ENCODE measurements at places on chromosomes 16 and 17. TPM values are rescaled to one million over a fixed set of nuclear protein-coding genes. Genes with fewer than 3 reads are reported as not detected.

DNA sequence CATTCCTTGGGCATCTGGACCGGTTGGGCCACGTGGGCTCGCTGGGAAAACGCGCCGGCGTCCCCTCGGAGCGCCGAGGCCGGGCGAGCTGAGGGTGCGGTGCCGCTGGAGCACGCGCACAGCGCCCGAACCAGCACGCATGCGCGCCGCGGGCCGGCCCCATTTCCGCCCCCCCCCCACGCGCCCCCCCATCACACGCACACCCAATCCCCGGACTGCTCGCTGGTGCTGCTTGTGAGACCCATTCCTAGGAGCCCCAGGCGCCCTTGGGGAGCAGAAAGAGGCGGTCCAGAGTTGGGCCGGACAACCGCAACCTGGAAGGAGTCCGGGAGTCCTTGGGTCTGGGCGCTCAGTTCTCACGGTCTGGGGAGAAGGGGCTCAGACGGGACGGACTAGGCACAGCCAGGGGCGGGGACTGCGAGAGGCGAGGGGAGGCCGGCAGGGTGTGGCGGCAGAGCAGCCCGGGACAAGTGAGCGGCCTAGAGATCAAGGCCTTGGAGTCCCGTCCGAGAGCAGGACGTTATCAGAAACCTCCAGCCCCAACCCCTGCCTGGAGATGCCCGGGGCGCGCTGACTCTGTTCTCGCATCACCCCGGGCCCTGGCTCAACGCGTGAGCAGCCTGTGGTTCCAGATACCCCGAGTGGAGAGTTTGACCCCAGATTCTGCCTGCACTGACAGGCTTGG is 6.0 kb upstream of the CBX8 start:
- no peak for DNase-seq

GRCh38 chr17:28711723-28712031 is at the start of gene PROCA1:
TSS of gene PROCA1 (minus strand) at chr17:28711888. CDS start at chr17:28711660, 228 bp downstream.
- no peak for DNase-seq

DNA sequence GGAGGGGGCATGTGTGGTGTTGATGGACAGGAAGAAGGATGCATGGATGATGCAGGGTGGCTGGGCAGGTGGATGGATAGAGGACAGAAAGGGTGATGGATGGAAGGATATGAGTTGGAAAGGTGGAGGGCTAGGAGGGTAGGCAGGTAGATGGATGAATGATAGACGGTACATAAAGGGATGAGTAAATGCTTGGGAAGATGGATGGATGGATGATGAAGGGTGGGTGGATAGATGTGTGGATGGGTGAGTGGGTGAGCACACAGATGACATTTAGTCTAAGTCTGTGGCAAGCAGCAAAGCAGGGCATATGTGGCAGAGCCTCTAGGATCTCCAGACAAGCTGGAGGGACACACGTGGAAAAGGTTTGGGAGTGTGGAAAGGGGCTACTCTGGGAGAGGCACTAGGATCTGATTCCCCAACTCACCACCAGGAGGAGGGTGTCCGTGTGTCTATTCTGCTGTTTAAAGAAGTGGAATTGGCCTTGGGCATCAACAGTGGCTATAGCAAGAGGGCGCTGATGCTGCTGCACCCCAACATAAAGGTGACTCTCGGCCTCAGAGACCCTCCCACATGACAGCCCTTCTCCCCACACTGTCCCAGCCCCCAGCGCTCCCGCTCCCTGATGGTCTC is 8.2 kb downstream of the PLD2 start:
- DNase-seq, result no peak

FOXN1 gene
- total RNA-seq, result not detected

C16orf74 gene
- not detected for total RNA-seq

All from thoracic aorta (tissue), 2 donors.